ENCODE measurements at places on chromosomes 3 and 15. TPM values are rescaled to one million over a fixed set of nuclear protein-coding genes. Genes with fewer than 3 reads are reported as not detected.

The C3orf70 gene
- total RNA-seq: not detected

The NME9 gene
- total RNA-seq: not detected

GRCh38 chr3:8499181-8499611, 2.4 kb upstream of the LMCD1 start:
- DNase-seq: no peak

- DNase-seq: peak; percentile 74
Measured at GRCh38 chr15:69058830-69059556, 44.5 kb downstream of the NOX5 start.

- no peak for DNase-seq
Measured at GRCh38 chr3:72458375-72458774, 389.9 kb downstream of the SHQ1 start.

- no peak for DNase-seq
Measured at GRCh38 chr3:157063469-157063868, 96.5 kb downstream of the CCNL1 start.

- DNase-seq: no peak
Measured at GRCh38 chr3:166304584-166304983, 467.4 kb upstream of the BCHE start.

GRCh38 chr3:57079474-57079831, 19.0 kb downstream of the SPATA12 start:
- DNase-seq: no peak

GRCh38 chr3:83601704-83602103, 1357.1 kb upstream of the CADM2 start:
- no peak for DNase-seq

Data from activated naive CD4-positive, alpha-beta T cell treated with anti-CD3 and anti-CD28 coated beads, Interleukin-2, amount 50 U/mL, for 72 hours (primary cell).